ENCODE measurements at places on chromosomes 4 and X.

DNA sequence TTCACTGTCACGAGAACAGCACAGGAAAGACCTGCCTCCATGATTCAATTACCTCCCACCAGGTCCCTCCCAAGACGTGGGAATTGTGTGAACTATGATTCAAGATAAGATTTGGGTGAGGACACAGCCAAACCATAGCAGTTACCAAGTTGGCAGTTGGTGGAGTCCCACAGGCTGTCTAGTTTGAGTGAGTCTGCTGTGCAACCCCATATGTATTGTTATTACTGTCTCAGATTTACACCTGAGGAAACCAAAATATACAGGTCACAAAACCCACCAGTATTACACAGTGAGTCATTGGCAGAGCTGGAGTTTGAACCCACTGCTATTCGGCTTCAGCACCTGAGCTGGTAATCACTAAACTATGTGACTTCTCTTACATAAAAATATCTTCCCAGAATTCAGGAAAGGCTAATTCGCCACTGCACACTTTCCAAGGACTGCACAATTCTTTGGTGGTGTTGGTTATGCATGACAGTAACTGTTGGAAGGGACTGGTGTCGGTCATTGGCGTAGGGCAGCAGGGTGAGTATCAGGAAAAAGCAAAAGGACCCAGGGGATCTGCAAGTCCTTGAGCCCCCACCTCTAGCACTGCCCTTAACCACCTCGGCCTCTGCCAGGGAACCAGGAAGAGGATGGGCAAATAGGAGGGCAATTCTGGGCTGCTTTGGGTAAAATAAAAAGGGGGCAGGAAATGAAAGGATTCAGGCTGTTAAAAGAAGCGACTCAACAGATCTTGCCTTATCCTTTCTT is 110.1 kb downstream of the USP46 start:
- H3K4me1 ChIP-seq = 0 out of 2 replicates have a peak, but pooled peaks cover 3% of the 10 kb centered on the region
- no peak overlapping the region for H3K4me3 ChIP-seq
- H3K27me3 ChIP-seq = no peaks in the 10 kb centered on the region
- no peak for DNase-seq
- no peak overlapping the region for H3K27ac ChIP-seq
- no peaks in the 10 kb centered on the region for H3K36me3 ChIP-seq

DNA sequence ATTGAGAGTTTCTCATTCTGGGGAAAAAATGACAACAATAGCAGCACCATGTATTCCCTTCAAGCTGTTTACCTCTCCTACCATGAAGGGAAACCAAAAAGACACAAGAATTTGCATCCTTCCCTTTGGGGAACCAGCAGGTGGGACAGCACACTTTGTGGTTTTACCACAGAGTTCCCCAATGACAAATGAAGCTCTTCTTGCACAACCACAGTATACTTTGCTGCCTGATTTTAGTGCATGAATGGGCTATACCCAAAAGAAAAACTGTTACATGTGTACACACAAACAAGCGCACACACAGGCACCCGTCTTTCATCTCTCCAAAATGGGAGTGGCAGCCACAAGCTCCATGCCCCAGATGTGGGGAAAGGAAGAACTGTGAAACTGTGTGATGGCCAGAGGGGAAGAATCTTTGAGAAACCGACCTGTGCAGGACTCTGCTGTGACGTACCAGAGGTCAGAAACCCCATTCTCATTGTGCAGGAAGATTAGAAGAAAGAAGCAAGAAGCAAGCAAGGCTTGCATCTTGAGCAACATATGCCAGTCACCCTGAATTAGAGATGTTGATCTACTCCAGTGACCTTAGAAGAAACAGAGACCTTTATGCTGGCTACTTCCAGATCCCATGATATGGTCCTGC is 2.7 kb upstream of the MAML3 start:
- no peak for DNase-seq
- no peaks in the 10 kb centered on the region for H3K36me3 ChIP-seq
- H3K27ac ChIP-seq = no peak overlapping the region
- H3K27me3 ChIP-seq = no peaks in the 10 kb centered on the region

GRCh38 chr4:174314770-174315169 is 31.1 kb downstream of the CEP44 start:
- H3K4me3 ChIP-seq = no peak overlapping the region
- no peak overlapping the region for H3K27ac ChIP-seq

DNA sequence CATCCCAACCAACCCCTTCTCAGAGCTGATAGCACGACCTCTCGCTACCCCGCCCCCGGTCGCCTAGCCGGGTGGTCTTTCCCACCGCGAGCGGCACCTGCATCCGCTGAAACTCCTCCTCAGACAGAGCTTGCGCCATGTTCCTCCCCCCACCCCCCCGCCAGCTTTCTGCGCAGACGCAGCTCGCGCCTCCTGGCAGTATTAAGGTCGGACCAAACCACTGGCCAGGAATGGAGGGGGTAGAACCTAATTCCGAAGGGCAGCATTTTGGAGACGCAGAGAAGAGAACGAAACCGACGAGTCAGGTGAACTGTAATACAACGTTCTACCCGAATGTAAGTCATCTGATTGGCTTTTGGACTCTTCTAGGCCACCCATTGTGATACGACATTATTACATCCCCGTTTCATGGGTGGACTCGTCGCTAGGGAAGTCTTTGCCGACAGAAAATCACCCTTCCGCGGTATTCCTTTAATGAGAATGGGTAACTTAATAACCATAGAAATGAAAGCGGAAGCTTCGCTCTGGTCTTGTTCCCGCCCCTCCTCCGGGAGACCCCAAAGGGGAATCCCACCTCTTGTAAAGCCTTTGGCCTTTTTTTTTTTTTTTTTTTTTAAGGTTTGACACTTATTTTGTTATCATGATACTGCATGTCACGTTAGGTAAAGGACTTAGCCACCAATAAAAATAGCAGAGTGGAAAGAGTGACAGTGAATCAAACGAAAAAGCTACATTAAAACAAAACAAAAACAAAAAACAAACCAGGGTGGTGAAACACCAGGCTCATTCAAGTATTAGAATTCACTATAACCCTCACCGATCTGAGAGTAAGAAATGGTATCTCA is at the start of gene GRIPAP1:
GRIPAP1 (minus strand) TSS at position 174 of the 845 bp plus-strand sequence; CDS start at position 139, 35 bp downstream.
- H3K27me3 ChIP-seq = no peaks in the 10 kb centered on the region
- H3K36me3 ChIP-seq = peaks cover 19% of the 10 kb centered on the region
- peak within 1 kb of the TSS; percentile 100 for H3K4me3 ChIP-seq
- H3K27ac ChIP-seq = peak within 1 kb of the TSS; percentile 96
- H3K4me1 ChIP-seq = no peaks in the 10 kb centered on the region

DNA sequence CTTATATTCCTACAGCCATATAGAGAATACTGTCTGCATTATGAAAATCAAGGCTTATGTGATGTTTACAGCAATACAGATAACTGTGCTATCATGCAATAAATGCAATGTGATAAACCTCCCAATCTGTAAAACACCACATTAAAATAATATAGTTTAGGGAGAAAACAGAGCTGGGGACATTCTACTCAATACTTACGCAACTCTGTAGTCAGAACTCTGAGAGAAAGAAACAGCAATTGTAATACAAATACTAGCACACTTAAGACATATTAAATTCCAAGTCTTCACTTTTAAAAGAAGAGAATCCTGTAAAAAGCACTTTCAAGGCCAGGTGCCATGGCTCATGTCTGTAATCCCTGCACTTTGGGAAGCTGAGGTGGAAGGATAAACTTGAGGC is 61.4 kb downstream of the ANKRD17 start:
- no peaks in the 10 kb centered on the region for H3K4me1 ChIP-seq
- H3K27ac ChIP-seq = no peak overlapping the region
- H3K36me3 ChIP-seq = peaks cover 3% of the 10 kb centered on the region
- no peak for DNase-seq
- no peak overlapping the region for H3K4me3 ChIP-seq

- no peaks in the 10 kb centered on the region for H3K4me1 ChIP-seq
- no peaks in the 10 kb centered on the region for H3K27me3 ChIP-seq
- DNase-seq = no peak
- H3K27ac ChIP-seq = no peak overlapping the region
- H3K36me3 ChIP-seq = no peaks in the 10 kb centered on the region
Observed at GRCh38 chrX:153917869-153918268, 8.2 kb downstream of the ARHGAP4 start.

GRCh38 chr4:120816296-120816965 is 106.1 kb downstream of the PRDM5 start:
- DNase-seq = no peak
- H3K27ac ChIP-seq = no peak overlapping the region
- no peaks in the 10 kb centered on the region for H3K36me3 ChIP-seq
- H3K4me1 ChIP-seq = no peaks in the 10 kb centered on the region
- no peaks in the 10 kb centered on the region for H3K27me3 ChIP-seq

- no peak overlapping the region for H3K27ac ChIP-seq
- peaks cover 65% of the 10 kb centered on the region for H3K36me3 ChIP-seq
- H3K4me3 ChIP-seq = no peak overlapping the region
- H3K27me3 ChIP-seq = no peaks in the 10 kb centered on the region
Observed at GRCh38 chrX:40663880-40664630, 16.7 kb upstream of the CXorf38 start.

DNA sequence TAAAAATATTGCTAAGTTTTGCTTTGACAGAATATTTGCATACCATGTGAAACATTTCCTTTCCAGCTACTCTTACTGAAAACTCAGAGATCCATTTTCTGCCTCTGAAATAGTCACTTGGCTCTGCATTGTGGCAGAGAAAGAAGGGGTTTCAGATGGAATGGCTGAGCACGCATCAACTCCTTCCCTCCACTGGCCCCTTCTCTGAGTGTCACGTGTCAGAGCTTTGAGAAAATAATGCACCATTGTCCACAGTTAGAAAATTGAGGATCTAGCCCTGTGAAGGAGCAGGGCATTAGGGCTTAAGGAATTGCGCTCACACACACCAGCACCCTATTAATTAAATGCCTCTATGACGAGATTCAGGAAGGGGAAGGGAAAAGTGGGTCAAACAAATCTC is 78.8 kb upstream of the FAT4 start:
- H3K27ac ChIP-seq = no peak overlapping the region
- H3K27me3 ChIP-seq = no peaks in the 10 kb centered on the region
- DNase-seq = no peak
- H3K4me1 ChIP-seq = no peaks in the 10 kb centered on the region

- DNase-seq = no peak
- H3K4me1 ChIP-seq = no peaks in the 10 kb centered on the region
- no peaks in the 10 kb centered on the region for H3K27me3 ChIP-seq
- H3K27ac ChIP-seq = no peak overlapping the region
- peaks cover 2% of the 10 kb centered on the region for H3K36me3 ChIP-seq
- no peak overlapping the region for H3K4me3 ChIP-seq
Observed at GRCh38 chr4:1208266-1208961, 36.0 kb upstream of the SPON2 start.

DNA sequence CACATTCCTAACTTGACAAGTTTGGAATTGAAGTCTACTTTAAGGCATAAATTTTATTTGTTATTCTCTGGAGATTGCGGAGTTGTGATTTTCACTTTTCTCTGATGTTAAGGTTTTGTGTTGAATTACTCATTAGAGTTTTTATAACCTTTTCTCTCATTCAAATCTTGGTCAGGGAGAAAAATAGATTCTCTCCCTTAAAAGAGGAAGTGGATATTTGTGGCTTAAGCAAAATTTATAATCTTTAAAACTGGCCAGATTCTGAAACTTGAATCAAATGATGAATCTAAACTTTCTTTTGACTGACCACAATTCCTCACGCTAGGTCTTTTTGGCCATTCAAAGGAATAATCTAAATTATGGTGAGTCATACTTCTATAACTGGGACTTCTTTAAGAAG is 361.4 kb downstream of the TEX13C start:
- H3K4me3 ChIP-seq = no peak overlapping the region
- H3K4me1 ChIP-seq = no peaks in the 10 kb centered on the region
- no peak overlapping the region for H3K27ac ChIP-seq
- H3K27me3 ChIP-seq = no peaks in the 10 kb centered on the region
- H3K36me3 ChIP-seq = no peaks in the 10 kb centered on the region

DNA sequence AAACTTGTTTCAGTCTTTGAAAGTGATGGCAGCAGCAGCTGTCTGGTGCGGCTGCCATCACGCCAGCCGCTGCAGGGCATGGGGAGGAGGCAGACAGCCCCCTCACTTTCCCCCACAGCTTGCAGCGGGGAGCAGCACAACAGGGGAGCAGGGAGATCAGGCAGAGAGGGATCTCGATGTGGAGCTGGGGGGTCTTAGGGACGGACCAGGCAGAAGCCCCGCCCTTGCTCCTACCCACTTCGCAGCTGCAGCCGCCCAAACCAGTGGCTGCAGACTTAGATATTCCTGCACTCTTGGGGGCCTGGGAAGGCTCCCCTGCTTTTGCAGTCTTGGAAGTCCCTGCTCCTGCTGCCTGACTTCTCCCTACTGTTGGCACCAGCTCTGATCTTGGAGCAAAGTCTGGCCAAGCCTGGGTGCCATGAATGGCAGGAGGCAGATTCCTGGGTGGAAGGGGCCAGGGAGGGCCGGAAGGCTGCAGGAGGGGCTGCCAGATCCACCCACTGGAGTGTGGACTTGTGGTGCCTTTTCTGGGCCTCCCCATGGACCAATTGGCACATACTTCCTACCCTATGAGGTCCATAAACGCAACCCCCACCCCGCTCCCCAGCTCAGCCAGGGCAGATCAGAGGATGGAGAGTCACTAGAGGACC is 14.0 kb upstream of the MFAP3L start:
- H3K4me1 ChIP-seq = peaks cover 4% of the 10 kb centered on the region
- DNase-seq = no peak
- H3K36me3 ChIP-seq = no peaks in the 10 kb centered on the region
- no peak overlapping the region for H3K27ac ChIP-seq
- H3K27me3 ChIP-seq = no peaks in the 10 kb centered on the region
- no peak overlapping the region for H3K4me3 ChIP-seq

- no peaks in the 10 kb centered on the region for H3K4me1 ChIP-seq
- H3K4me3 ChIP-seq = no peak overlapping the region
- H3K36me3 ChIP-seq = no peaks in the 10 kb centered on the region
- DNase-seq = no peak
- no peaks in the 10 kb centered on the region for H3K27me3 ChIP-seq
Observed at GRCh38 chr4:152032722-152033131, 271.9 kb upstream of the GATB start.

GRCh38 chrX:137418086-137418485 is 147.8 kb upstream of the ZIC3 start:
- no peak for DNase-seq
- H3K4me1 ChIP-seq = no peaks in the 10 kb centered on the region
- H3K27me3 ChIP-seq = no peaks in the 10 kb centered on the region

DNA sequence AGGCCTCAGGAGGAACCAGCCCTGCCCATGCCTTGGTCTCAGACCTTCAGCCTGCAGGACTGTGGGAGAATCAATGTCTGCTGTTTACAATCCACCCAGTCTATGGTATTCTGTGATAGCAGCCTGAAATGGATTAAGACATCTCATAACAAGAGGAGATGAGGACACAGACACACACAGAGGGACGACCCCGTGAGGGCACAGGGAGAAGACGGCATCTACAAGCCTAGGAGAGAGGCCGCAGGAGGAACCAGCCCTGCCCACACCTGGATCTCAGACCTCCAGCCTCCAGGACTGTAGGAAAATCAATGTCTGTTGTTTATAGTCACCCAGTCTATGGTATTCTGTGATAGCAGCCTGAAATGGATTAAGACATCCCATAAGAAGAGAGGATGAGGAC is 3.3 kb downstream of the SLC25A6 start:
- no peak overlapping the region for H3K4me3 ChIP-seq
- H3K4me1 ChIP-seq = peaks cover 3% of the 10 kb centered on the region
- H3K36me3 ChIP-seq = peaks cover 66% of the 10 kb centered on the region
- H3K27ac ChIP-seq = peak overlapping the region; percentile 18

- no peak overlapping the region for H3K27ac ChIP-seq
- no peak overlapping the region for H3K4me3 ChIP-seq
- DNase-seq = no peak
Observed at GRCh38 chr4:118287711-118288451, 64.9 kb downstream of the PRSS12 start.
